Naive thymus-derived CD4-positive, alpha-beta T cell (primary cell): ENCODE measurements at places on chromosomes 6 and 20. TPM values are rescaled to one million over a fixed set of nuclear protein-coding genes. Genes with fewer than 3 reads are reported as not detected.

Gene COL10A1
- total RNA-seq, result not detected

Gene SLC2A10
- 0.17 TPM for total RNA-seq

Gene HSPA1L
- total RNA-seq, result 3.3 TPM

Gene OXT
- total RNA-seq, result not detected

Gene SEMG1
- total RNA-seq, result not detected

Gene PI3
- not detected in 2 replicates for total RNA-seq

Gene OR2H1
- not detected for total RNA-seq

Gene SUMO4
- total RNA-seq, result 19.9 and 20.0 TPM in 2 replicates

Gene SHLD1
- total RNA-seq, result 13.4 TPM

Gene UBE2C
- 127 and 129 TPM in 2 replicates for total RNA-seq

Gene PGC
- total RNA-seq, result not detected

Gene HTR1E
- total RNA-seq, result not detected in 2 replicates

Gene DEFB124
- not detected for total RNA-seq

Gene SSTR4
- not detected in 2 replicates for total RNA-seq

Gene BTBD9
- 58.8 TPM for total RNA-seq
